ENCODE measurements at places on chromosomes 1 and 21.
A peak's percentile ranks its signal among the peaks of the same experiment; 100 is the strongest.

DNA sequence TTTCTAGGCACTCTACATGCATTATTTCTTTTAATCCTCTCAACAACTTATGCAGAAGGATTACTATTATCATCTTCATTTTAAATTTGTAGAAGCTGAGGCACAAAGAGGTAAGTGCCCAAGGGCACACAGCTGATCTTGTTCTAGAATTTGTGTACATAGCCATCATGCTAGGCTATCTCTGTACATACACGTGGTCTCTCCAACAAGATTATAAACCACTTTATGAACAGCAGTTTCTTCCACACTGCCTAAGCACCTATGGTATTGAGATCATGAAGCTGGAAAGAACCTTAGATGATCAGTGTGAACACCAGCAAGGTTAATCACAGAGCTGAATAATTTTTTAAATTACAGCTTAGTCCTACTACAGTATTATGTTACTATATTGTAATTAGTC lies 28.9 kb downstream of the UCHL5 start:
- DNase-seq: no peak

- DNase-seq: no peak
These were observed 127.0 kb downstream of the ZP4 start for GRCh38 chr1:237763751-237764150.

- DNase-seq: no peak
These were observed 77.8 kb upstream of the C1orf105 start for GRCh38 chr1:172342584-172343239.

- no peak for DNase-seq
These were observed 151.3 kb upstream of the PTGFR start for GRCh38 chr1:78339490-78339889.

DNA sequence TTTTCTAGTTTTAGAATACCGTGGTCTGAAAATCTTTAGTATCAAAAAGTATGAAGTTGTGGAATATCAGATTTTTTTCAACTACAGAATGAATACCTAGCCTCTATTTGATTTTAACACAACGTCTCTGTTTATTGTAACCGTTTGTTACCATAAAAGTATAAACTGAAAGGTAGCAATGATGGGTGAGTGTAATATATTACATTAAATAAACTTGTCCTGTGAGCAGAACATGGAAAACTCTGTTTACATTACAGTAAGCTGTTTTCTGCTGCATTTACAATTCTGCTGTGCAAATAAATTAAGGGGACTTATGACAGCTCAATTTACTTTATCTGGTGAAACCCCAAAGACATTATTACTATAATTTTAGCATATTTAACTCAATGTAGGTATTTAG lies 62.5 kb downstream of the CHRM3 start:
- DNase-seq: no peak

- no peak for DNase-seq
These were observed 55.6 kb upstream of the PPP2R5A start for GRCh38 chr1:212229654-212230053.

DNA sequence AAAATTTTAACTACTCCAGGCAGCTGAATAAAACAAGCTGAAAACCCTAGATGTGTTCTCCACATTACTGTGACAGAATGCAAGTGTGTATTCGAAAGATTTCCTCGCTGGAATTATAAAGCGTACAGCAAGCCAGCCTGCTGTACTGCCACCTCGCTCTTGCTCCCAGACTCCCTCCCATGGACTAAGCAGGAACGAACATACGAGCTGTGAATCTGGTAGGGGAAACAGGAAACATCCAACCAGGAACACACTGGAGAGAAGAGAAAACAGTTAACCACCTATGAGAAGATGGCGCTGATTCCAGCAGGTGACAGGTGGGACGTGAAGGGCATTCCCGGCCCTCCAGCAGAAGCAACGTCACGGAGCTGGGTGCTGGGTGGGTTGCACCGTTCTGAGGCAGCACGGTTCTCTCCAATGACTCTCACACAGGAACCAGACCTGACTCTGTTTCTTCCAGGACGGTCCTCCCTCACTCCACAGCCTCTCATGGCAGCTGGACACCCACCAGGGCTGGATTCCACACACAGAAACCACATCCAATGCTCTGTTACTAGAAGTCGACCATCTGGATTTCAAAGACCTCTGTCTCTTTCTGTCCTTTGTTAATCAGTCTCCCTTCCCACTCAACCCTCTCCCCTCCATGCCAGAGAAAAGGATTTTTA lies 219.2 kb downstream of the RERE start:
- no peak for DNase-seq

DNA sequence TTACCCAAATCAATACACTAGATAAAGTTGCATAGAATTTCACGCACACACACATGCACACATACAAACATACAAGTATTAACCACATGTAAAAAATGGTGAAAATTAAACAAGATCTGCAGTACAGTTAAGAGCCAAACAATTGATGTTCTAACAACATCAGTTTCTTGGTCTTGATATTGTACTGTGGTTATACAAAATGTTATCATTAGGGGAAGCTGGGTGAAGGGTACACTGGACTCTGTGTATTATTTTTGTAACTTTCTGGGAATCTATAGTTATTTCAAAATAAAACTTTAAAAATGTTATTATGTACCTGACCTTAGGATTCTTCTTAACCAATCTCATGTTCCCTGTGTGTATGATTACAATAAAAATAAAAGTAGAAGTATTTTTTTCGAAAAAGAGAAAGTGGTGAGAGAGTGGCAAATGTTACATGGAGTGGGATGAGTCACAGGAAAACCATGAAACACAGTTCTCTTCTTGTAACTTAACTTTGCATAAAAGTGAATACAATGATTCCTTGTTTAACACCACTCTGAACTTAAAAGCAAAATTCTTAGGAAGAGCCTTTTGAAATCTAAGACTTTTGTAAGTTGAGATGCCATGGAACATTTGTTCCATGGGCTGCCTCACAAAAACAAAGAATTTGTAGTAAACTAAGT lies 101.6 kb upstream of the RUNX1 start:
- DNase-seq: no peak

- no peak for DNase-seq
These were observed 912.6 kb downstream of the TTLL7 start for GRCh38 chr1:83086346-83086745.

DNA sequence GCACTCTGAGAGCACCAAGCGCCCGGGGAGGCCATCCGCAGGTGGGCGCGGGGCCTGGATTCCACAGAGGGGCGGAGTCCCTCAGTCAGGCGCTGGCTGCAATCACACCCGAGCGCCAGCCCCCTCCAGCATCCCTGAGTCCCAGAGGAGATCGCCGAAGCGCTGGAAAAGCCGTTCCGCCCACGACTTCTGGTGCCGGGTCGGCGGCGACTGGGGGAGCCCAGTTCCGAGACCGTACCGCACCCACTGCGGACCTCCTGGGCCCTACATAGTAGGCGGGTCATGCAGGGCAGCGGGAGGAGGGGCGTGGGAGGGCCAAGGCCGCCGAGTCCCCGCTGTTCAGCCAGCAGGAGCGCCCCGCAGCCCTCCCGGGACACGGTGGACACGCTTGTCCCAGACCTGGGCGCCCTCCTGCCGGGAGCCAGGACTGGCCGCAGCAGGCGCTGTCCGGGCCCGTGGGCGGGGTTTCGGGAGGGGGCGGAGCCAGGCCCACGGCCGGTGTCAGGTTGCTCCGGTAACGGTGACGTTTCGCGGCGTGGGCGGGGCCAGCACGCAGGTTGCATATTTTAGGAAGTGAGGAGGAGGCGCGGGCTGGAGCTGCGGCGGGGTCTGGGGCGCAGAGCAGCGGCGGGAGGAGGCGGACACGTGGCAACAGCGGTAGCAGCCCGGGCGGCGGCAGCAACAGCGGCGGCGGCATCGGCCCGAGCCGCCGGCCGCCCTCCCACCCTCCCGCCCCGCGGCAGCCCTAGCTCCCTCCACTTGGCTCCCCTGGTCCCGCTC lies at the start of gene ATP1A1:
TSS of gene ATP1A1 (plus strand) at position 594 of the 780 bp plus-strand sequence. CDS start 268 bp downstream, outside the sequence.
- peak; percentile 99 for DNase-seq

GRCh38 chr1:61100578-61100977 lies 18.2 kb downstream of the NFIA start:
- no peak for DNase-seq

DNA sequence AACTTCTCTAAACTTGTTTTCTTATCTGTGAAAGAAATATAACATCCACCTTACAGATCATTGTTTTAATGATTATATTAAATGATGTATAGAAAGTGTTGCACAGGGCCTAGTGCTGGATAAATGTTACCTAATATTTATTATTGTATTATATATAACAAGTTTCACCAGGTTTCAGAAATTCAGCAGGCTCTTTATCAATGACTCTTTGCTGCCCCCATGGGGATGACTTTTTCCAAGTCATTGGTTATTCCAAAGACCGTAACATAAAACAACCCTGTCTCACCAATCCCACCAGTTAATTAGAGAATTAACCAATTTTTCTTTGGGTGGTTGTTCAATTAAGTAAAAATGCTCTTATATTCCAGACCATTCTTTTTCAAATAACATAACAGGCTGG lies 7.3 kb upstream of the DEDD start:
- no peak for DNase-seq

DNA sequence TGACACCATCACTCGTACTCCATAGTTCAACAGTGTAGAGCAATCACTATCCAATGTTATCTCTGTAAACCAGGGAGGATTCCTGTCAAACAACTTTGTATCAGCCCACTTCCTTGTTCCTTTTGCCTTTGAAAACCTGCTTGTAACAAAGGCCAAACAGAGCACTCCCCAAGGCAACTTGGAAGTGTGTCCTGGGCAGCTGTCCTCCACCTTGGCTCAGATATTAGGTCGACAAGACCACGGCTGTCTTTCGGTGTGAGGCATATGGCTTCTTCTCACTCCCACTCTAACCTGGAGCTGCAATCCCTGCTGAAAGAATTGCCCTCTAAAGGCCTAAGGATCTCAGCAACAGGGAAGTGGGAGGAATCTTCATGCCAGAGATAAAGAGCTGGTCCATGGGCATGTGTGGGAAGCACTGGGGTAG lies 66.7 kb downstream of the ITPKB start:
- DNase-seq: no peak

DNA sequence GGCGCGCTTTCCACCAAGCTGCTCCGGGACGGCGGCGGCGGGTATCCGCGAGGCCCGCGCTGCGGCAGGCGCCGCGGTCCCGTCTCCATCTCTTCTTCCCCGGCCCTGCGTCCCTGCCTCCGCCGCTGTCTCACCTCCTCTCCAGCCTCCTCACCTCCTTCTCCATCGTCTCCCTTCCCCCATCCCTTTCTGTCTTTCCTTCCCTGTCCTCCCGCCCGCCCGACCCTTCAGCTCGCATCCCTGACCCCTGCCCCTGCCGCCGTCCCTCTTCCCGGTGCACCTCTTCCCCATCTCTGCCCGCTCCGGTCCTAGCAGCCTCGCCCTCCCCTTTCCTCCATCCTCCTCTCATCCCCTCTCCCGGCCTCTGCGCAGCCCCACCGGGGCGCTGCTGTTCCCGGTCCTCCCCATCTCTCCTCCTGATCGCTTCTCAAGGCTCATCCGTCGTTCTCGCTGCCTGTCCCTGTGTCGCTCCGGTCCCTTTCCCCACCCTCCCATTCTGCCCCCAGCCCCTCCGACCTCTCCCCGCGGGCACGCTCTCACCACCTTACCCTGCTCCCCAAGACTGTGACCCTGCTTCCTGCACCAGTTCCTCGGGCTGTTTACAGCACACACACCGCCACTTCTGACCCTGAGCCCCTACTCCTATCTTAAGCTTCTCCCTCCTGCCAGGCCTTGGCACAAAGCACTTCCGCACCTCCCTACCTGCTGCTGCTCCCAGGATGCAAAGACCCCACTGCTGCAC lies 760 bp upstream of the NPHP4 start:
- no peak for DNase-seq

GRCh38 chr1:198771563-198772153 lies 132.8 kb downstream of the PTPRC start:
- DNase-seq: no peak

DNA sequence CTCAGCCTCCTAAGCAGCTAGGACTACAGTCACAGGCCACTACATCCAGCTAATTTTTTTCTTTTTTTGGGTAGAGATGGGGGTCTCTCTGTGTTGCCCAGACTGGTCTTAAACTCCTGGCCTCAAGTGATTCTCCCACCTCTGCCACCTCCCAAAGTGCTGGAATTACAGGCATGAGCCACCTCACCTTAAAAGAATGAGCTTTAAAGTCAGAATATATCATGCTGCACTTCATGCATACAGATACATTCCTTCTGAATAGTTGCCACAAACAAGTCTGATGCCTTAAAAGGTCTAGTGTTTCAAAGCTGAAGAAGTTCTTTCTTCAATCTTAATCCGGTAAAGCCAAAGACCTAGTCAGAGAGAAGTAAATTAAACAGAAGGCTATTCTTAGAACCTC lies 23.8 kb upstream of the CPLANE2 start:
- DNase-seq: no peak

DNA sequence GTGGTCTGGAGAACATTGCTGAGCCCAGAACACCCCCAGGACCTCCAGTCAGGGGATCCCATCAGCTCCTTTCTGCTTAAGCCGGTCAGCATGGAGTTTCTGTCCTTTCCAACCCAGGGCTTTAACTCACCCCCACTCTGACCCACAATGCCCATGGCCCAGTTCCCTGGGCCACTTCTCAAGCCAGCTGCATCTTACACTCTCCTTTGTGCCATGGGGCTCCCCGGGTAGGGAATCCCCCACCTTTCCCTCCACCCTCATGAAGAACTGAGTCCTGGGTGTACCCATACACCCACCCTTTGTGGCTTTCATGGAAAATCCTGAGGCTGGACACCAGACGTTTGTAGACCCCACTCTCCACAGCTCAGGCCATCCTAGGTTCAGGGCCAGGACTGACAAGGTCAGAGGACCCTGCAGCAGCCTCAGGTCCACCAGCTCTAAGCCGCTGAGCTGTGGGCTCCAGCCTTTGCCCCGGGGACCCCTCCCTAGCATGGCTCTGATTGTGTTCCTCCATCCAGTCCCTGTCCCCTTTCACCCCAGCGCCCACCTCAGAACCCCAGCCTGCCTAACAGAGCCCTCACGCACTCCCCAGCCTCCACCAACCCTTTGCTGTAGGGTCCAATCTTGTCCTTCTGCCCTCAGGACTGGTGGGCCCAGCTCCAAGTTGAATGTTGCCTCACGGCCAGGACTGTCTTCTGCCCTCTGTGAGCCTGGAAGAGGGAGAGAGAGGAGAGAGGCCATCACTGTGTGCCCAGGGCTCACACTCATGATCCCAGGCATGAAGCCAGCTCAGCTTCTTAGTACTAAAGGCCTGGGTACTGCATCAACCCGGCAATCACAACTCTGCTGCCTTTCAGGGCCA lies 394.8 kb downstream of the MATN1 start:
- no peak for DNase-seq

GRCh38 chr1:220701974-220702373 lies 11.8 kb downstream of the C1orf115 start:
- DNase-seq: no peak
